ENCODE measurements at places on chromosomes 1 and 21.

DNA sequence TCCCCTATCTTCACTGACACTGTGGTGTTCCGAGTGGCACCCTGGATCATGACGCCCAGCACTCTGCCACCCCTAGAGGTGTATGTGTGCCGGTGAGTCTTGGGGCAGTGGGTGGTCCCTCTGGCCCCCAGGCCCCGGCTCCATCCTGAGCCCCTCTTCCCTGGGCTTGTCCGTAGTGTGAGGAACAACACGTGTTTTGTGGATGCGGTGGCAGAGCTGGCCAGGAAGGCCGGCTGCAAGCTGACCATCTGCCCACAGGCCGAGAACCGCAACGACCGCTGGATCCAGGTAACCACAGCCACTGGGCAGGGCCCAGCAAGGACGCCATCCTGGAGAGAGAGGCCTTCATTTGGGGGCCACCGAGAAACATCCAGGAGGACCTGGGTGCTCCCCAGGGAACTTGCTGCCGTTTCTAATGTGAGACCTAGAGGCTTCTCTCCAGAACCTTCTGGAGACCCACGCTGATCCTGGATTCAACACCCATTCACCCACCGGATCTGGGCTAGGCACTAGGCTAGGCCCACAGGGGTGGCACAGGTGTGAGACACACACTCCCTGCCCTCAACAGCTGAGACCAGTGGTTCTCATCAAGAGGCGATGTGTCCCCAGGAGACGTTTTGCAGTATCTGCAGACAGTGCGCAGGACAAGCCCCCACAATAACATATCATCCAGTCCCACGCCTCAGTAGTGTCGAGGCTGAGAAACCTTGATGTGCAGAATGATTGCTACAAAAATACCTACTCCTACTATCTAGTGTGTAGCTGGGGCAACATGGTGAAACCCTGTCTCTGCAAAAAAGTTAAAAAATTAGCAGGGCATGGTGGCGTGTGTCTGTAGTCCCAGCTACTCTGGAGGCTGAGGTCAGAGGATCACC is 22.2 kb downstream of the PADI3 start:
- no peaks in the 10 kb centered on the region for H3K36me3 ChIP-seq
- no peak overlapping the region for H3K27ac ChIP-seq
- no peaks in the 10 kb centered on the region for H3K4me1 ChIP-seq
- no peak overlapping the region for H3K4me3 ChIP-seq

GRCh38 chr1:16011936-16012589 is 5.8 kb downstream of the HSPB7 start:
- H3K4me3 ChIP-seq = no peak overlapping the region
- no peaks in the 10 kb centered on the region for H3K36me3 ChIP-seq
- H3K27me3 ChIP-seq = peaks cover 49% of the 10 kb centered on the region

DNA sequence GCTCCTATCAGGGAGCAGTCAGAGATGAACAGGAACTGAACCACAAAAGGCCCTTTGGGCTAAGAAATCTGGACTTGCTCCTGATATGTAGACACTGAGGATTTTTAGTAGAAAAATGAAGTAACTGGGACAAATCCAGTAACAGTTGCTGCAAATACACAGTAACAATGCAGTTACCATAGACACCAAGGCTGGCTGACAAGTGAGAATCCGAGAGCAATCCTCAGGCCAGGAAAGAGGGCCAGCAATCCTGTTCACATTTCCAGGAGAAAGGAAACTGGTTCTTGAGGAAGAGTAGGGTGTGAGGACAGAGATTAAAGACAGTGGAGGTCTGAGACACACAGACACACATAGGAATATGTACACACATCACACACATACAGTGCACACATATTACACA is 9.3 kb upstream of the LORICRIN start:
- DNase-seq = no peak
- no peaks in the 10 kb centered on the region for H3K36me3 ChIP-seq
- no peak overlapping the region for H3K4me3 ChIP-seq
- peaks cover 14% of the 10 kb centered on the region for H3K27me3 ChIP-seq
- H3K27ac ChIP-seq = no peak overlapping the region
- peaks cover 4% of the 10 kb centered on the region for H3K4me1 ChIP-seq

- H3K4me3 ChIP-seq = no peak overlapping the region
- no peak for DNase-seq
- H3K36me3 ChIP-seq = peaks cover 5% of the 10 kb centered on the region
- no peak overlapping the region for H3K27ac ChIP-seq
Observed at GRCh38 chr1:50517488-50517887, 94.2 kb upstream of the DMRTA2 start.

- H3K27ac ChIP-seq = peak overlapping the region; percentile 93
- DNase-seq = peak; percentile 96
- H3K27me3 ChIP-seq = no peaks in the 10 kb centered on the region
- H3K4me3 ChIP-seq = peak overlapping the region; percentile 88
- H3K4me1 ChIP-seq = peaks cover 85% of the 10 kb centered on the region
Observed at GRCh38 chr1:154955039-154955717, 721 bp downstream of the PBXIP1 start.

GRCh38 chr1:70994753-70995268 is 52.8 kb downstream of the PTGER3 start:
- H3K4me1 ChIP-seq = no peaks in the 10 kb centered on the region
- H3K4me3 ChIP-seq = no peak overlapping the region
- no peak overlapping the region for H3K27ac ChIP-seq
- no peak for DNase-seq

- no peak overlapping the region for H3K4me3 ChIP-seq
- H3K4me1 ChIP-seq = no peaks in the 10 kb centered on the region
- H3K27ac ChIP-seq = no peak overlapping the region
- no peak for DNase-seq
- H3K36me3 ChIP-seq = no peaks in the 10 kb centered on the region
Observed at GRCh38 chr1:117985239-117985638, 55.7 kb downstream of the WDR3 start.

Data from activated naive CD4-positive, alpha-beta T cell treated with anti-CD3 and anti-CD28 coated beads, Interleukin-2, amount 10 ng/mL, durations not matched to agents 7 days and 5 days (primary cell).